ENCODE measurements at places on chromosomes 3 and 15.

GRCh38 chr3:132456571-132456970 is 39.3 kb downstream of the DNAJC13 start:
- DNase-seq: no peak

GRCh38 chr3:187227658-187228258 is 30.5 kb downstream of the RTP1 start:
- no peak for DNase-seq

- DNase-seq: no peak
Measured at GRCh38 chr3:44318891-44319311, 19.7 kb upstream of the TCAIM start.

GRCh38 chr3:123104550-123104949 is 37.7 kb downstream of the PDIA5 start:
- no peak for DNase-seq

- no peak for DNase-seq
Measured at GRCh38 chr15:78629716-78630065, 8.9 kb upstream of the CHRNA3 start.
